Activated effector memory CD4-positive, alpha-beta T cell treated with Interleukin-2 at 50 U/mL for 16 hours (primary cell): ENCODE measurements at places on chromosomes 4 and X.

GRCh38 chr4:3335385-3335784, 42.6 kb downstream of the RGS12 start:
- DNase-seq, result no peak

GRCh38 chr4:88411491-88412096, 32.9 kb downstream of the HERC6 start:
- no peak for DNase-seq

- DNase-seq, result no peak
Observed at GRCh38 chr4:10716163-10716562, 31.6 kb upstream of the CLNK start.

GRCh38 chr4:153804722-153805121, 15.8 kb upstream of the SFRP2 start:
- DNase-seq, result no peak

- DNase-seq, result no peak
Observed at GRCh38 chr4:158814207-158814606, 45.4 kb downstream of the FNIP2 start.

GRCh38 chrX:9462456-9462855, 2.4 kb upstream of the TBL1X start:
- DNase-seq, result no peak

- DNase-seq, result no peak
Observed at GRCh38 chr4:139666735-139667281, 1.2 kb downstream of the MGST2 start.

GRCh38 chrX:67346667-67347066, 197.2 kb upstream of the AR start:
- DNase-seq, result no peak

GRCh38 chrX:25207803-25208475, 192.2 kb upstream of the ARX start:
- no peak for DNase-seq

DNA sequence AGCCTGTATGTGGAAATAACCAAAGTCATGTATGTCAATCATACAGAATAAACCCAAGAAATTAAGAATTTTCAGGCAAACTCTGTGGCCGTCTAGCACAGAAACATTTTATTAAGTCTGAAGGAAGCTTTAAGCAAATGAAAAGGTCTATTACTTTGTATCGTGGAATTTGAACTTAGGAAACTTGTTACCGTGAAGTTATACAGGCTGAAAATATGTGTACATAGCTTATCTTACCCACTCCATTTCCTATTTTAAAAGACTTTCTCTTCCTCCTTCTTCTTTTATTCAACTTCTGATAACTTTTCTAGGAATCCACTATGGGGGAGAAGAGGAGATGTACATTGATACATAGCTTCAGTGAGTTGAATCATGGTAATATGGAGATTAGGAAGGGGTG, 108.3 kb downstream of the AGTR2 start:
- DNase-seq, result no peak

GRCh38 chr4:75699299-75699698, 25.1 kb upstream of the USO1 start:
- no peak for DNase-seq

DNA sequence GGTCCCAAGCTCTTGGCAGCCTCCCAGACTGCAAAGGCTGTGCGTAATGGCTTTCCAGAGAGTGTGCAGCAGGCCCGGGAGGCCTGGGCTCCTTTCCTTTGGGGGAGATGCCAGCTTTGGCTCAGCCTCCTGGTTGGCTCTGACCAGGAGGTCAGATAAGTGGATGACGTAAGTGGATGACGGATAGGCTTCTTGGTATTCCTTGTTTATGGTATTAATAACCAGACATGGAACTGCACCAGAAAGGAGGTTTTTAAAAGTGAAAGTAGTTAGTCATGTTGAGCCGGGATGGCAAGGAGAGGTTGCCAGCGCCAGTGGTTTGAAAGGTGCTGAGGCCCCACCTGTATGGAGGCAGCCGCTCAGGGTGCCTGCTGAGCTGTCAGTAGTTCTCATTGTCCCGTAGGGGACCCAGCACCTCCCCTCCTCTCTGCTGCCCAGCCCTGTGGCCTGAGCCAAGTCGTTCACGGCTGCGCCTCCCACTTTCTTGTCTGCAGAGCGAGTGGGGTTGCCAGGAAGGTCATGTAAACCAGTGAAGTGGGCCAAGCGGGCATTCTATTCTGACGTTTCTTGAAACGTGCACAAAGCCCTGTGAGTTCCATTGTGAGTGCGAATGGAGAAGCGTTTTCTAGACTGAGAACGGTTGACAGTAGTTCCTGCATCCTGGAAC, 28.7 kb upstream of the STOX2 start:
- no peak for DNase-seq

GRCh38 chr4:6443035-6444023, 29.1 kb downstream of the PPP2R2C start:
- no peak for DNase-seq

GRCh38 chr4:18611026-18611425, 589.5 kb upstream of the LCORL start:
- DNase-seq, result no peak

DNA sequence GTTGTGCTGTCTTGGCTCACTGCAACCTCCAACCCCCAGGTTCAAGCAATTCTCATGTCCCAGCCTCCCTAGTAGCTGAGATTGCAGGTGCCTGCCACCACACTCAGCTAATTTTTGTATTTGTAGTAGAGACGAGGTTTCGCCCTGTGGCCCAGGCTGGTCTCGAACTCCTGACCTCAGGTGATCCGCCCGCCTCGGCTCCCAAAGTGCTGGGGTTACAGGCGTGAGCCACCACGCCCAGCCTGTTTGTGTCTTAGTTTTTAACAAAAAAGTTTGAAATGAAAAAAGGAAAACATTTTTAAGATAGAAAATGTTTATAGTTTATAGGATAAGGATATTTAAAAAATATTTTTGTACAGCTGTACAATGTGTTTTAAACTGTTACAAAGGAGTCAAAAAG, 62.4 kb downstream of the CAPN6 start:
- DNase-seq, result no peak

DNA sequence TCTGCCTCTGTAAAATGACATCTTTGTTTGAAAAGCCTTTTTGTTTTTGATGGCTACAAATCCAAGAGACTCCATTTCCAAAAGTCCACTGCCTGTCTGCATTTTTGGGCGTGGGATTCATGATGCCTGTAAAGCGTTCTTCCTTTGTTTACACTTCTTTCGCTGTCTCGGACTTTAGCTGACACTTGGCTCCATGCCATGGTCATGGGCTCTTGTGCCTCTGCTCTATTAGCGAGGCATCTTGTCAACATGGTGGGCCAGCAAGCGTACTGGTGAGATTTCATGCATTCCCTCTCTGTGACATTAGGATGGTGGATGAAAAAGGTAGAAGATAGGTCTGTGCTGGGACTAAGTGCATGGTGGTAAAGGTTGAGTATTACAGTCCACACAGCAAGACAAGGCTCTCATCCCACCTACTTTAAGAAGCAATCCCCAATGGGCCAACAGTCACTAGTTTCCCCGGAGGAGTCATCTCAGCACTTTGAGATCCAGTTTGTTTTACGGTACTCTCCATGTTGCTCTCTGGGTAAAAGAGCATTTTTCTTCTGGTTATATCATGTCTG, 298.2 kb upstream of the KLF3 start:
- DNase-seq, result no peak

DNA sequence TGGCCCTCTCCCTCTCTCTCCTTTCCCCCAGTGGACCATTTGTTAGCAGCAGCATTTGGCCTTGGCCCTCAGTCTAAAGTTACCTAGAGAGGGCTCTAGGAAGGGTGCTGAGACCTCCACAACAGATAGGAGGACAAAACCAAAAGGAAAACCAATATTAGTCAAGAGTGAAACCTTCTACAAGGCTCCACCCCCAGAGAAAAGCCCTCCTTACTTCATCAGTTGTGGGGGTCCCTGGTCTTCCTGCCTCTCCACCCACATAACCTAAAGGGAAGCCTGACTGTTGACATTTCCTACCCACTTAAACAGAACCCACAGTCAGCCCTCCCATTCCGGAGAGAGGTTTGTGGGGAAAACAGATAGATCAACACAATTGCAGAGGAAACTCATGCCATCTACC, 4.7 kb upstream of the CD40LG start:
- no peak for DNase-seq

GRCh38 chrX:20355187-20355586, 88.5 kb upstream of the RPS6KA3 start:
- DNase-seq, result no peak

DNA sequence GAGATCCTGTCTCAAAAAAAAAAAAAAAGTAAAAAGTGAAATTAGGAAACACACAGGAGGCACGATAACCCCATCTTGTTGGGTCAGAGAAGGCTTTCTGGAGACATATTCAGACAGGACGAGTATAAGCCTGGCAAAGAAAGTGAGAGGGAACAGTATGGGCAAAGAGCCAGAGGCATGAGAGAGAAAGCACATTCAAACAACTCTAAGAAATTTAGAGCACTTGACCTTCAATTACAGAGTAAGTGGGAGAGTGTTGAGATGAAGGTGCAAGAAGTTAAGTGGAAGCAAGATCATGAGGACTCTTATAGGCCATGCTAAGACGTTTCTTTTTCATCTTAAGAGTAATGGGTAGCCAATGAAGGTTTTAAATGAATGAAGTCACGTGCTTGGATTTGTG, 70.4 kb downstream of the ELOVL6 start:
- no peak for DNase-seq

- DNase-seq, result no peak
Observed at GRCh38 chrX:53095796-53096195, 1.9 kb downstream of the KANTR start.

DNA sequence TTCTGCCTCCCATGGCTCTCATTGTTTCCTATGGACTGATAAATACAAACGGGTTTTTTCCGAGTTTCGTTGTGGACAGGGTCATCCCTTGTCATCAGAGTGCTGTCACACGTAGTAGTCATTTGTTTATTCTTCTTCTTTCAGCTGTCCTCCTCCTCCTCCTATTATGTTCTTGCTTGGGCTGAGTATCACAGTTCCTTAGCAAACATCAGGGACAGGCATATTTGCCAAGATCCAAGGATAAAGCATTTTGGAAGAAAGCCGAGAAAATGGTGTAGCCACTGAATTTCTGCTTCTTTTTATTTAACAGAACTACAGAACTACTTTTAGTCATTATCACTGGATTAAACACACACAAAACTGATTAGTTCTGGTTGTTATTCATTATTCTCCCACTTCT, 167.9 kb downstream of the MAML3 start:
- DNase-seq, result no peak

- no peak for DNase-seq
Observed at GRCh38 chrX:51899741-51900140, 6.3 kb downstream of the MAGED1 start.

- no peak for DNase-seq
Observed at GRCh38 chr4:24913119-24913485, 260 bp upstream of the CCDC149 start.

- no peak for DNase-seq
Observed at GRCh38 chr4:48944756-48945241, 38.2 kb upstream of the OCIAD2 start.

DNA sequence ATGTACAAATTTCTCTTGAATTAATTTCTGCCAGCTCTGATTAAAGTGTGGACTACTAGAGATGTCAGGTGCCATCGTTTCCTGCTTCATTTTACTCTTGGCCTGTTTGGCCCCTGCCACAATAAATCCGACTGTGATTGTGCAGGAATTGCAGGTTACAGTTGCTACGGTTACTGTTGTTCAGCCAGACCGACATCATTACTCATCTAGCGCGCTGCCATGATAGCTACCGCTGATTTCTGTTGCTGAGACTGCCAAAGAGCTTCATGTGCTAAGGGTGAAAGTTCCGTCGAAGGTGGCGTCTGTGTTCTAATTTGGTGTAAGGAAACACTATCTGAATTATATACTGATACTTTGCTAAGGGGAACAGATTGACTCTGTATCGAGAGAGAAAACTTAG, 22.1 kb downstream of the SLIT2 start:
- no peak for DNase-seq

DNA sequence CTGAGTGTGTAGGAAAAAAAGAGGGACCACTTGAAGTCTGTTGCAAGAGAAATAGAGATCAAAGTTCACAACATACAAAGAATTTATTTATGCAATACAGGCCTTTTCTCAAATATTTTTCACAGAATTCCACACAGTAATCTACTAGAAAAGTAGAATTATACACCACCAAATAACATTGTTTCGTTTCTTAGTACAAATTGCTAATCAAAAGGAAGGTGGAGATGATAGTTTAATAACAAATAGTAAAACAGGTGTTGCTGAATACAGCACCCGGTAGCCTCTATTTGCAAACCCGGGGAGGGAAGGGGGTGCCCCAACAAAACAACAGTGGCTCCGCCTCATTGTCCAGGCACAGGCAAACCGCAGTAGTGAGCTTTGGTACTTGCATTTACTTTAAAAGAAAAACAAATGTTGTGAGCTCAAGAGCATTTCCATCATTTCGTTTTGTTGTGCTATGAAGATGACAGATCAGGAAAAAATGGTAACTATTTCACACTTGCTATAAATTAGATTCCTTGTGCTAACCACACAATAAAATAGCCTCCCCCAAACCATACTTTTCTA, 186.4 kb downstream of the DCLK2 start:
- DNase-seq, result no peak

GRCh38 chr4:31351695-31352094, 631.5 kb downstream of the PCDH7 start:
- no peak for DNase-seq

GRCh38 chr4:81746773-81747172, 275.1 kb upstream of the RASGEF1B start:
- no peak for DNase-seq
